Astrocyte of the hippocampus (primary cell): ENCODE measurements at places on chromosomes 1 and 21.

GRCh38 chr1:60133000-60133673 lies 59.6 kb upstream of the C1orf87 start:
- peak; percentile 85 for DNase-seq

- no peak for DNase-seq
These were observed 58.8 kb upstream of the MAP1LC3C start for GRCh38 chr1:242057745-242058115.

DNA sequence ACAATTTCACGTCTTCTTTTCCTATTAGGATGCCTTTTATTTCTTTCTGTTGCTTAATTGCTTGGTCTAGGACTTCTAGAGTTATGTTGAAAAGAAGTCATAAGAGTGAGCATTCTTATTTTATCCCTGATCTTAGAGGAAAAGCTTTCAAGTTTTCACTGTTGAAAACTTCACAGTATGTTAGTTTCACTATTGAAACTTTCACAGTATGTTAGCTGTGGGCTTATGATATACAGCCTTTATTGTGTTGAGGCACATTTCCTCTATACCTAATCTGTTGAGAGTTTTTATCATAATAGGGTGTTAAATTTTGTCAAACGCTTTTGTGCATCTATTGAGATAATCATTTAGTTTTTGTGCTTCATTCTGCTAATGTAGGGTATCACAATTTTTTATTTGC lies 227.1 kb downstream of the LHX8 start:
- DNase-seq: no peak

DNA sequence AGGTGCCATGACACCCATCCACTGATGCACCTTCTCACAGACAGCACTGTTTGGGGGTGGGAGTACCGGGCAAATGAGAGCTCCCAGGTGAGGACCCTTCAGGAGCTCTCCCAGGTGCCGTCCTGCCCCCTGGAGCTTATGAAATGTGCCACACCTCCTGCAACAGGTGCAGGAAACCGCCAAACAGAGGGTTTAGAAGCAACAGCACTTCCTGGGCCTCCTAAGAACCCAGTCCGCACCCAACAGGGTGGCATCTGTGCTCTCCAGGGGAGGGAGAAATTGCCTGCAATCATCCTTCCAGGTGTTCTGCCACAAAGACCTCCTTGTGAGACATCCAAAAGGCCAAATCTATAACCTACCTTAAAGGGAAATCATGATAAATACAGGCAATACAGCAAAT lies 87.7 kb upstream of the ATP1B1 start:
- DNase-seq: no peak

- no peak for DNase-seq
These were observed 71.5 kb downstream of the USP24 start for GRCh38 chr1:55143684-55144083.

DNA sequence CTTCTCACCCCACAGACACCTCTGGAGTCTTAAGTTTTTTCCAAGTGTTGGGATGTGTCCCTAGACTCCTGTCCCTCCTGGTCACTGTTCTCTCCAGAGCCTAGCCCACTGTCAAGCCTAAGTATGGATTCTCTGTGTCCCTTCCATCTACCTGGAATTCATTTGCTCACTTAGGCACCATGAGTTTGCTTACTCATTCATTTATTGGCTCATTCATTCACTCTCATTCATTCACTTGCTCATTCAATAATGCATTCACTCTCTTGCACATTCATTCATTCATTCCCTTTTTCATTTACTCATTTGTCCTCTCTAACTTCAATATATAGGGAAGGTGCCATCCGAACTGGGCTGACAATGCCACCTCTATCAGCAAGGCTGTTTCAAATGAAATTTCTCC lies 1.6 kb downstream of the S100A16 start:
- no peak for DNase-seq

DNA sequence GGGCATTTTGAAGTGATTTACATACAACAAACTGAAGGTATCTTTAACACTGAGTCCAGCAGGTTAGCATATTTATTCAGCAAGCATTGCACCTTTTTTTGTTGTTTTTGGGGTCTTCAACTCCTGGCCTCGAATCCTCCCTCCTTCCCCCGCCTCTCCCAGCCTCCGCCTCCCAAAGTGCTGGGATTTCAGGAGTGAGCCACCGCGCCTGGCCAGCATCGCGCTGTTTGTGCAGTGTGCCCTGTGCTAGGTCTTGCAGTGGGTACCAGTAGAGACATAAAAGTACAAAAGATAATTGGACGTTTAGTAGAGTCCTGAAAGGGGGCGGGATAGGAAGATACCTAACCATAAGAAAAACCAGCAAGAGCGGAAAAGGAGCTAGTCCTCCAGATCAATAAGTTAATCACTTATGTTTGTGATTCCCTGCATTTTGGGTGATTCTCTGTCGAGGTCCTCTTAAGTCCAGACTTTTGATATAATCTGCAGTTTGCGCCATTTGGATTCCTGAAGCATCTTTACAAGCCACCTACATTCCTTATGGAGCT lies 111.8 kb downstream of the OSBPL9 start:
- no peak for DNase-seq
